AML-193 (cell line): ENCODE measurements at places on chromosomes 16 and 17.

DNA sequence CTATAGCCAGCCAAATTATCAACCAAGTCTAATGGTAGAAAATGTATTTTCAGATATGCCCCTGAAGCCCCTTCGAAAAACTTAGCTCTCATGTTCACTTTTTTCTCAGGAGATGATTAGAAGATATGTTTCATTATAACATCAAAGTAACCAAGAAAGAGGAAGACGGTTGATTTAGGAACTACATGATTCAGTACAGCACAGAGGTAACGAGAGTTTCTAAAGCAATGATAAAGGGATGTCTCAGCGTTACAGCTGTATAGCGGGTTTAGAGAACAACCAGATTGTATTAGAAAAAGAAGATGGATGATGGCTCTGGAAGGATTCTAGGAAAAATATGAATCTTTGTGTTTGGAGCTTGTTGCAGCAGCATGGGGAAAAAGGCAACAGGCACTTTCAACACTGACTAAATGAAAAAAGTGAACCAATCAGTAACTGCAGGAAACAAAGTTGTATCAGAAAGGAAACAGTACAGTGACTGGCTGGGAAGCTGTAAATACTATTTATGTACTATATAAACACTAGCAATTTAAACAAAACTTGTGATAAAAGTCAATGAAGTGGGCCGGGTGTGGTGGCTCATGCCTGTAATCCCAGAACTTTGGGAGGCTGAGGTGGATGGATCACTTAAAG is 21.5 kb downstream of the MBTD1 start:
- DNase-seq, result no peak

DNA sequence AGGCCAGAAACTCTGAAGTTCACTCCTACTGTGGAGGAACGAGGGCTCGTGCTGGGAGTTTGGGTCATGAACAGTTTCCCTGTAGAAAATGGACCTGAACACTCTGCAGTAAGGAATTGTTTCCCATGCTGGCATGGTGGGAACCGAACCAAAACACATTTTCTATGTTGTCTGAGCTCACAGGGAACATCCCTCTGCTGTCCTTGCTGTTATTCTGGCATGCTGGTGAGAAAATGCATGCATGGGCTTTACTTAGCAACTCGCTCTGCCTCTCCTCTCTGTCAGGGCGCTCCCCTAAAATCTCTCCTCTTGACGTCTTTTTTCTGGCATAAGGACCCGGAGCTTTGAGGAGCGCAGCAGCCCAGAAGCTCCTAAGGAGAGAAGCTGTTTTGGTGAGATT is 5.4 kb downstream of the RTN4RL1 start:
- DNase-seq, result no peak

DNA sequence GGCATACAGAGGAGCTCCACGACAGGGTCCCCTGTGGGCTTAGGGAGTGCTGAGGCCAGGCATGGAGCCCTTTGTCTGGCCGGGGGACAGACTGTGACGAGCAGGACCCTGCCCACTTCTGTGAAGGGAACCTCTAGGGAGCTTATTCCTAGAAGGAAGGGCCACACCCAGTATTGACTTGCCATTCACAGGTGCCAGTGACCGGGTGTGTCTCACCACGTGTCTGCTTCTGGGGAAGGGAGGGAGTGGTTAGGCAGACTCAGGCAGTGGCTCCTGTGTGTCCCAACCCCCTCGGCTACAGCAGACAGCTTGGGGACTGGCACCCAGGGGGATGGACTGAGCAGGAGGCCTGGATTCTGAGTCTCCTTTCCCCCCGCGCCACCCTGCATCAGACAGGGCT is 57.2 kb downstream of the SOCS1 start:
- no peak for DNase-seq

DNA sequence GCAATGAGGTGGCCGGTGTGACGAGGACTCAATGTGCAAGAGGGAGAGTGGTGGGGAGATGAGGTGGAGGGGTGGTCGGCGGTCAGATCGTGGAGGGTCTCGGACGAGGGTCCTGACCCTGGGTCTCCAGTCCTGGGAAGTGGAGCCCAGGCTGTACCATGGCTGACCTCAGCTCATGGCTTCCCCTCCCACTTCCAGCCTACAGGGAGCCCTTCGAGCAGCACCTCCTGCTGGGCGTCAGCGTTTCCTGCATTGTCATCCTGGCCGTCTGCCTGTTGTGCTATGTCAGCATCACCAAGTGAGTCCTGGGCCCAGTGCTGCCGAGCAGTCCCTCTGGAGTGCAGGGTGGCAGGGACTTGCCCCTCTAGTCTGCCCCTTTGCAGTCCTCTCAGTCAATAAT is 41.8 kb downstream of the IL4R start:
- peak; percentile 35 for DNase-seq

DNA sequence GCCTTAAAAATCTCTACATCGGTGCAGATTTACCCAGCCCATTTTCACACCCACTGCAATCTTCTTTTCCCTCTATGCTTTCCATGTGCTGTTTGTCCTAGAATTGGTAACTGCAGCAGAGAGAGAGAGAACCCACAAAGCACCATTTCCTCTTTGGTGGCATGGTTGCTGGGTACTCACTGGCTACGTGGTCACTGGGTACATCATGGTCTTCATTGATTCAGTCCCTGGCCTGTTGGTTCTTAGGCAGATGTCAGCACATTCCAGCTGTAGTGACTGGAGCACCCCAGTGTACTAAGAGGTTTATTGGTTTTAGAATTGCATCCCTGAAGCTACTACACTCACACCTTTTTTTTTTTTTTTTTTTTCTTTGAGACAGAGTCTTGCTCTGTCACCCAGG is 156.1 kb upstream of the CACNG5 start:
- DNase-seq, result no peak

DNA sequence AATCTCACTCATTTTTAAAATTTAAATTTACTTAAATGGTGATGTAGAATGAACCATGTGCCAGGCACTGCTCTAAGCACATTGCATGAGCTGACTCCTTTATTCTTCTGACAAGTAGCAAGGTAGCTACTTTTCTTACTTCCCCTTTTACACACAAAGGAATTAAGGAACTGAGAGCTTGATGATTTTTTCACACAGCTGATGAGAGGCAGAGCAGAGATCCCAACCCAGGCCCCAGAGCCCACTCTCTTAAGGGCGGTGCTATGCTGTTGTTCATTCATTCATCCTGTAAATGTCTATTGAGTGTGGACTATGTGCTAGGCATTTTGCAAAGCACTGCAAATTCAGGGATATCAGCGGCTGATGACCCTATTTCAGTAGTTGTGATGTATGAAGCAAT is 17.9 kb downstream of the SEC14L5 start:
- DNase-seq, result peak; percentile 62

- DNase-seq, result no peak
Observed at GRCh38 chr17:74579900-74580299, 12.2 kb downstream of the CD300LD start.

DNA sequence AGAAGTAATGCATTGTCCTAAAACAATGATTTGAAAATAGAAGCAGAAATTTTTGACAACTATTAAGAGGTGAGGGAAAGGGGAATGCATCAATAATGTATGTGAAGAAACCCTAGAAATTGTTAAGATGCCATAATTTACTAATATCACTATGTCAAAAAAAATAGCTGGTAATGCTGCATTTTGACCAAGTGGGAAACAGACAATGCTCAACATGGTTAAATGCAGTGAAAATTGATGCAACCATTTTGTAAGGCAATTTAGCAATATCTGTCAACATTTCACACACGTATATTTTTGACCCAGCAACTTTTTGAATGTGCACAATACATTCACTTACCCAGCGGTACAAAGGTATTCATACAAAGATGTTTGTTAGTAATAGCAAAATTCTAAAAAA is 381.6 kb downstream of the CDH11 start:
- DNase-seq, result no peak

GRCh38 chr17:79804856-79805696 is 8.2 kb upstream of the CBX8 start:
- DNase-seq, result no peak

GRCh38 chr16:66457888-66458287 is 30.8 kb downstream of the BEAN1 start:
- DNase-seq, result no peak

GRCh38 chr16:27109666-27110523 is 43.2 kb downstream of the C16orf82 start:
- DNase-seq, result peak; percentile 11

DNA sequence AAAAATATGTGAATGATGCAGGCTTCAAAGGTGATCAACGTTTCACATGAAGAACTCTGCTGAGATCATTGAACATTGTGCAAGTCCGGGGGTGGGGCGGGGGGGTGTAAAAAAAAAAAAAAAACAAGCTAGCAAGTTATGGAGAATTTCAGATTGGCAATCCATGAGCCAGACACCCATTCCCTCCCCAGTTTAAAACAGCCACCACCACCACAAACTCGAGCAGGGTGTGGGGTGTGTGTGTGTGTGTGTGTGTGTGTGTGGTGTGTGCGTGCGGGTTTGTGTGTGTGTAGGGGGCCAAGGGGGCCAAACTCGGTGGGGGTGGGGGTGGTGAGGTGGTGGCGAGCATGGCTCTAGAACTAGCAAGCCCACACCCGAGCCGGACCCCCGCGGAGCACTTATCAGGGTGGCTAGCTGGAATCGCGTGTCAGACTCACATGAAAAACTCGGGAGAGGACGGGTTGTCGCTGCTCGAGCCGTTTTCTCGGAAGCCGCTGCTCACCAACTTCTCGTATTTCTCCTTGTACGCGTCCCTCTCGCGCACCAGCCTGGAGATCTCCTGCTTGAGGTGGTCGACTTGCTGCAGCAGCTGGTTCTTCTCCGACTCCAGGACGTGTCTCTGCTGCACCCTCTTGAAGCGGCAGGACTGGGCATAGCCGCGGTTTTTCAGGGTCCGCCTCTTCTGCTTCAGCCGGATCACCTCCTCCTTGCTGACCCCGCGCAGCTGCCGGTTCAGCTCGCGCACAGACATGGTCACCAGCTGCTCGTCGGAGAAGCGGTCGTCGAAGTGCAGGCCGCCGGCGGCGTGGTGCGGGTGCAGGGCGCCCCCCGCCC is 2.0 kb downstream of the MAF start:
- DNase-seq, result no peak

DNA sequence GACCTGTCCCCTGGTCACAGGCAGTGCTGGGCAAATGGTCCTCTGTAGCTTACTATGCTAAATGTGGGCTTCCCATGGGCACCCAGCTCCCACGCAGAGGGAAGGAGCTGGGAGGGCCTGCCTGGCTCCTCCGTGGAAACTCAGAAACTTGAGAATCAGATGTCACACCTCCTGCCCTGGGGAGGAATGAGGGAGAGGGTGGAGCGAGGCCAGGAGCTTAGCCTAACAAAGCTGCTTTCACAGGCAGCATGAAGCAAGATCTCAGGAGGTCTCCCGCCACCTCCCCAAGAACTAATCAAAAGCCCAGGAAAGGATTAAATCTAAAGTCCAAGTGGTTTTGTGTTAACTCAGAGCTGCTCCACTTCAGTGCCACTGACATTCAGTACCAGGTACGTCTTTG is 33.6 kb upstream of the XYLT2 start:
- DNase-seq, result no peak

- no peak for DNase-seq
Observed at GRCh38 chr17:19494961-19495806, 38.5 kb upstream of the SLC47A1 start.

DNA sequence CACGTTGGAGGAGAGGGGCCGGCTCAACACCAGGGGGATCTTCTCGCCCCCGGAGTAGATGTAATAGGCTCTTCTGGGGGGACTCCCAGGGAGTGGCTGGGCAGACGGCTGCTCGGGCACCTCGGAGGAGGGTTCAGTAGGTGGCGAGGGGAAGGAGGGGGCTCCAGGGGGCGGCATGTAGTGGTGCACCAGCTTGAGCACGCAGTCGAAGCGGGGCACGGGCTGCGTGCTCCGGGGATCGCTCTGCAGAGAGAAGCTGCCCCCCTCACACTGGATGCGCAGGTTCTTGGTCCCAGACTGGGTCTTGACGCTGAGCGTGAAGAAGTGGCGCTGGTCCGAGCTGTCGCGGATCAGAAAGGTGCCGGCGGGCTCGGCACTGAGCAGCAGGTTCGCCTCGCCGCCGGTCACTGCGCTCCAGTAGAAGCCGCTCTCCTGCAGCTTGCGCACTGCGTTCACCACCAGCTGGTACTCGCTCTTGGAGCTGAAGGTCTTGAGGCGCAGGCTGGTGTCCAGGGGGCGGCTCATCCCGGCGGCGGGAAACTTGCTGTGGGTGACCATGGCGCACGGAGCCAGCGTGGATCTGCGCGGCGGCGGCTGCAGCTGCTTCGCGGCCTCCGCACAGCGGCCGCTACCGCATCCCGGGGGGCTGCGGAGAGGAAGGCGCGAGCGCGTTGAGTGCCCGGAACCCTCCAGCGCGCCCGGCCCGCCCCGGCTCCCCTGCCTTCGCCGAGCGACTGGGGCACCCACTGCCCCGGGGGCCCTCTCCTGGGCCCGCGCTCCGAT is 1.1 kb downstream of the SOCS3 start:
- DNase-seq, result no peak

DNA sequence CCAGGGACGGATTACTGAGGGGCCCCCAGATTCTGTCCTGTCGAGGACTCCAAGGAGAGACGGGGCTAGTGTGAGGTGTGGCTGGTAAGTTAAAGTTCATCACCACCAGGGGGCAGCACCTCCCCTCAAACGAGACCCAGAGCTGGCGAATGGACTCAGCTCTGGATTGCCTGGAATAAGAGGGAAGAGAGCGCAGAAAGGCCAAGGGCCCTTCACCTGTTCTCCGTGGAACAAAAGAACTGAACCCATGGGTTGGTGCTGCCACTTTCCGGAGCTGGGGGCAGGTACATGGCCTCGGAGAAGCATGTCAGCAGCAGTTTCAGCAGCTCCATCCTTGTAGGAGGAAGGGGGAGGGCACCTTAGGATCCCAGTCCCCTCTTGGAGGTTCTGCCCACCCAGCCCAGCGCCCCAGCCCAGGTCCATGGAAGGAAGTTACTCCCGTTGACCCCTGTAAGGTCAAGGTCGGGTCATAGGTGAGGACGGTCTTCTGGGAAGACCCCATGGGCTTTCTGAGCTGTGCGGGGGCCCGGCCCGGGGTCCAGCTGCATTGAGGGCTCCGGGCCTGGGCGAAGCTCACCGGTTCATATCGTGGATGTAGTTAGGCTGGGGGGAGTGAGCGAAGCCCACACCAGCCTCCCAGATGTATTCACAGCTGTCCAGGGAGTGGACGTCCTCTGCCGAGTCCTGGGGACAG is 10.8 kb downstream of the HID1 start:
- peak; percentile 77 for DNase-seq

DNA sequence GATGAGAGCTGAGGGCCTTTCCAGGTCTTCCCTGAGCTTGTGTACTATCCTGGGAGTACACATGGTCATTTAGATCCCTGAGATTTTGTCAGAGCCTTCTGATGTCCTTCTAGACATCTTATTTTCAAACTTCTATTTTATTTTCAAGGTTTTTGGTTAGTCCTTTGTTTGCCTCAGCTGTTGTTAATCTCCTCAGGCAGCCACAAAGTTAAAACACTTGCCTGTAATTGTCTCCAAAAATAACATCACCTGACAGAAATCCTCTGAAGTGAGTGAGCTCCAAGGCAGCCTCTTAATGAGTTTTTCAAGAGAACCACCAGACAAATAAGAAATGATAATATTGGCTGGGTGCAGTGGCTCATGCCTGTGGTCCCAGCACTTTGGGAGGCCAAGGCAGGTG is 43.8 kb upstream of the CPHXL start:
- DNase-seq, result no peak

DNA sequence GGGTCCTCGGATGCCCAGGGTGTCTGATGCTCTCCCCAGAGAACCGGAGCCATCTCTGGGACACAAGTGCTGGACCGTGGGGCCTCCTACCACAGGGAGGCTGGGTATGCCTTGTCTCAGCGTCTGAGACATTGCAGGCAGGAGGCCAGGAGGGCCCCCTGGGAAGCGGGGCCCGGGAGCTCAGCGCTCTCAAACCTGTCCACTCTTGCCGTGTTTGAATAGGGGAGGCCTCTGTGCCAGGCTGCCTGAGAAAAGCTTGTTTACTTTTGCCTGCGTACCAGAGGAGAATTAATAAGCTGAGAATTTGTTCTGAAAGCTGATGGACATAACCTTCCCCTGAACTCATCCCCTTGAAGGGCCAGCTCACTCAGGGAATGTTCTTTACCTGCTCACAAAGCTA is 163.8 kb downstream of the NTN1 start:
- no peak for DNase-seq
